ENCODE measurements at places on chromosomes 5 and 9.

DNA sequence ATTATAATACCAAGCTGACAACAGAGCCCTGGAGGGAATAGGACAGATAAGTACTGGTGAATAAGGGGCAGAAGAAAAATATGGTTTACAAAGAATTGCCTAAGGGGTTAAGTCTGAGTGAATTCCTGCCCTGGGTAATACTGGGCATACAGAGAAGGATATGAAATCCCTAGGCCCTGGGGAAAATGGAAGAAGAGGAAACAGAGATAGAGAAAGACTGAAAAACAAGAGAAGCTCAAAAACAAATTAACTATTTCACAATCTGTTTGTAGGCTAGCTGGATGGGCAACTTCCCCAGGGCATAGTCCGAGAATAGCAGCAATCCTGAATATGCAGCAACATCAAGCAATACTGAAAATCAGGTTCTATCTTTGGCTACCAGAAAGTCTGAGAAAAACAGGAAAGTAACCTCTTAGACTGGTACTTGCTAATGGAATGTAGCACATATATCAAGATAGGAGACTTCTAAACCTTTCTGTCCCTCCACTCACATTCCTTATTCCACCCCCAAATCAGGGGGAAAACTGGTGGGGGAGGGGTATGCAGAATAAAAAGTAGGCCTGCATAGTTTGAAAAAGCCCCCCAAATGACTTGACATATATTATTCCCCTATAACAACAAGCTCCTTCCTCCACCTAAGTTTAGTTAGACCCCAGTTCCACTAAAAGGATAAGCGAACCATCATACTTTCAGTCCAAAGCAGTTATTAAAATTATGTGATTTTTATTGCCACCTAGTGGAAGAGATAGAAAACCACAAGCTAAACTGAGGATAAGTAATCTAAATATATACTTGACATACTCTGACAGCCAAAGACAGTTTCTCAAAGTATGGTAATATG, 20.6 kb downstream of the SLC38A9 start:
- DNase-seq = peak; percentile 51

DNA sequence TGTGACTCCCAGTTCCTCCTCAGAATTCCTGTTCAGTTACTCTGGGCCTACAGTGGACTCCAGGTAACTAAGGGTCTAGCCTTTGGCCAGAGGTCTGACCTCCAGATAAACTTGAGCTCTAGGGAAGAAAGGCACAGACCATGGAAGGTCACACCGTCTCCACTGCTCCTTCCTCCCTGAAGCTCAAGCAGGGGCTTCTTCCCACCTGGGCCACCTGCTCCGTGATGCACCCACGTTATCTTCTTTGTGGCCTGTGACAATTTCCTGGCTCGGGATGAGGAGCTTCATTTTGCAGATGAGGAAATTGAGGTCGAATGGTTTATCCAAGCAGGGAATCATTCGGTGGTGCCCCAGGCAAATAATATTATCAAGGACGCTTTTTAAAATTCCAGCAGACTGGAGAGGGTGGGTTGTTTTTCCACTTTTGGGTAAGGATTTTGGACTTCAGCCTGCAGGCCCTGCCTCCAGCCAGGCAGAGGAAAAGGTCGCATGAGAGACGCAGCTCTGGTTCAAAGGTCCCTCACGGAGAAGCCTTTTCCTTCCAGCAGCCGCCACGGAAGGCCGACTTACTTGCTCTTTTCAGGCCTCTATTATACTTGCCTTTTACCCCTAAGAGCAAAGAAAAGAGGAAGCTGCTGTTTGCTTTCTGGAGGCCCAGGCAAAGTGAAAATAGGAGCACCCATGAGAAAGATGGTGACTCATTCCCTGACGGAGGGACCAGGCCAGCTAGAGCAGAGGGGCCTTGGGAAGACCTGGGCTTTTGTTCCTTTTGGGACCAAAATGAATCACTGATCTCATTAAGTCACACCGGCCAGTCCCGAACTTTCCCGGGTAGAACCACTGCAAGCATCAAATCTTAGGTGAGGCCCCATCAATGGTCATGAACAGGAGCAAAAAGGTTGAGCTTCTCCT, 22.8 kb upstream of the DUSP1 start:
- no peak for DNase-seq

GRCh38 chr5:145062280-145063062, 772.7 kb downstream of the PRELID2 start:
- DNase-seq = no peak

GRCh38 chr5:72151169-72151568, 43.9 kb downstream of the MAP1B start:
- DNase-seq = no peak

DNA sequence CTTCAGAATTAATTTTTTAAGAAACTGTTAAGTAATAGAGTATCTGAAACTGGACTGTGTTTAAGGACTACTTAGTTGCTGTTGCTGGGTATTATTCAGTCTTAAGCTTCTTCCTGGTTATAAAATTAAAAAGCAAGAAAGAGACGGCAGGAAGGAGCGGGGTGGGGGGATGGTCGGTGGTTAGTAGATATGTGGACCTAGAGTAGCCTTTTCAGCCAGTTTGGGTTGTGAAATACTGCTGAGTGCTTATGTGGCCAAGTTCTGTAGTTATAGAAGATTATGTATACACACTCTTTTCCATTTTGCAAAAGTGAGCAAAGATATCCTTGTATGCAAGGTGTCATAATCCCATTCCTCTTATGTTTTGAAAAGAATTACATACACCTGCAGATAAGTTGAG, 28.5 kb downstream of the TRIO start:
- no peak for DNase-seq

DNA sequence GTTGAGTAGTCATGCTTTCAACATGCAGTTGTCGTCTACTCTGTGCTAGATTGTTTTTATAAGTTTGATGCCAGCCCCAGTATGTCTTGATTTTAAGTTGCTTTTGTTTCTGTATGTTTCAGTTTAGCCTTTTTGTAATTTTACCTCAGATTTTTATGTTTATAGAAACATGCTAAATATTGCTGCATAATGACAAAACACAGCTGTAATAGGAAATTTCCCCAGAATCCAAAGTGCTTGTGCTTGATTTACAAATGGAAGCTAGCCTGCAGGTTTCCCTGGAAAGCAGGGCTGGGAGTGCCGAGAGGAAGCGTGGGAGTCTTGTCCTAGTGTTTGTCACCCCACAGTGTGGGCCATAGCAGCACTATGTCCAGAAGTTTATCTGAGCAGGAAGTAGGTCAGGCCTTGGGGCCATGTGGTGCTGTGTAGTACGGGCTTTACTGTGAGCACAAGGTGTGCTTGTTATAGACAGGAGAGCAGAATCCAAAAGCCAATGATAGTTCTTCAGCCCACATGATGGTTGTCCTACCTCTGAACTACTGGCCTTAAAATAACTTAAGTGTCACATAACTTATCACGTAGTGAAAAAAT, 100.0 kb upstream of the NREP start:
- DNase-seq = no peak

DNA sequence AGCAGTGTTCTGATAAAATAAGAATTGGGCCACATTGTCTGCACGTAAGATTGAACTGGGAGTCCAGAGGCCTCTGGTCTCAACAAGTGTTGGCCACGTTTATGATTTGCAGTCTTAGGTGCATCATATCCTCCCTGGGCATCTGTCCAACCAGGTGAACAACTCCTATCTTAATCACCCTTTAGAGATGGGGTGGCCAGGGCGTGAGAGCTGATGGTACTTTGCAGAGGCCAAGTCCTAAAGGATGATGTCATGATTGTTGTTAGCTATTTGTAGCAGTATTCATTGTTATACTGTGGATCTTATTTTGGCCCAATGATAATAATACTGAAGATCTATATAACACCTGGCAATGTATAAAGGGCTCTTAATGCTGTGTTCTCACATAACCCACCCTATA, 73.2 kb upstream of the RARS1 start:
- DNase-seq = no peak

- no peak for DNase-seq
These were observed 185.9 kb downstream of the SYK start for GRCh38 chr9:90987566-90987965.

- DNase-seq = no peak
These were observed 95.4 kb upstream of the DAB2 start for GRCh38 chr5:39520232-39520572.

GRCh38 chr5:78506261-78507024, 142.1 kb downstream of the LHFPL2 start:
- no peak for DNase-seq

DNA sequence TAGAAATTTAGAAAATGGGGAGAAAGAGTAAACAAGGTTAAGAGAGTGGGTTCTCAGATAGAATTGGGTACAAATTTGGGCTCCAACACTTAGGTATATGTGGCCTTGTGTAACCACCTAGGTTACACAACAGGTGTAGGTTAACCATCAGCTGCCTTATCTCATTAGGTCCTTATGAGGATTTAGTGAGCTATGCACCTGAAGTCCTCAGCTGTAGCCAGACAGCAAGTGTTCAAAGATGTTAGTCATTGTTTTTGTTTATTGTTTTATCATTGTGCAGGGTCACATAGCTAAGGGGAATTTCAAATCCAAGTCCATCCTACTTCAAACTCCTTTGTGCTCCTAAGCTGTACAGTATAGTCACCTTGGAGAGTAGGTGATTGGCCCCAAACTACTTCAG, 970 bp upstream of the TRIM32 start:
- DNase-seq = no peak

- DNase-seq = no peak
These were observed 15.5 kb downstream of the IRX4 start for GRCh38 chr5:1867114-1867814.

- DNase-seq = no peak
These were observed 29.0 kb upstream of the PRR16 start for GRCh38 chr5:120435129-120435528.

- DNase-seq = no peak
These were observed 197.8 kb downstream of the AUH start for GRCh38 chr9:91163773-91164471.

DNA sequence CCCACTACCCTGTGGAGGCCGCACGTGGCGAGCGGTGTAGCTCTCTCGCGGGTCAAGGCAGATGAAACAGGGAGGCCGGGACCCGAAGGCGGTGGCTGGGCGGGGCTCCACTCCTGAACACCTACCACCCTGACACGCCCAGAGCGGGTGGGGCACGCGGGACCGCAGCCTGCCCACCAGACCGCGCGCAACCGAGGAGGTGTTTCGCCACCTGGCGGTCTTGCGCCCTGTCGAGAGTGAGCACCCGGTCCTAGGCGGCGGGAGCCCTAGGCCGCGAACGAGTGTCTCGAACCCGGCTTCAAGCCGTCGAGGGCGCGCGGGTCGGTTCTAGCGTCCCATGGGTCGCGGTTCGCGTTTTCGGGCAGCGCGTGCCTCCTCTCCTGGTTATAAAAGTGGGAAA, 2.2 kb upstream of the EXOSC3 start:
- DNase-seq = no peak

DNA sequence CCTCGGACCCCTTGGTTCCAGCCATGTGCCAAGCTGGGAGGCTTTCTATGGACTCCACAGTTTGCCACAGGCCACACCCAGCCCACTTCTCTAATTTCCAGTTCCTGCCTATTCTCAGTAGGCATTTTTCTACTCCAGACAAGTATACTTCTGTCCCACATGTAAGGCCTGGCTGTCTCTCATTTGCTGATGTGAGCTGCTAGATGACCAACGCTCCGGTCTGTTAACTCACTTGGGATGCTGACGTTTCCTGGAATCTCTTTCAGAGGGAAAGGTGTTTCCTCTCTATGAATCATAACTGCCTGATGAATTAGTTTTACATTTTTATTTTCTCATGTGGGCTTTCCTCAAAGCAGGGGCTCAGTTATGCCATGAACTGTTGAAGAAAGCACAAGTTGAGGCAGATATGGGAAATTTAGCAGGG, 36.3 kb downstream of the ERGIC1 start:
- no peak for DNase-seq

DNA sequence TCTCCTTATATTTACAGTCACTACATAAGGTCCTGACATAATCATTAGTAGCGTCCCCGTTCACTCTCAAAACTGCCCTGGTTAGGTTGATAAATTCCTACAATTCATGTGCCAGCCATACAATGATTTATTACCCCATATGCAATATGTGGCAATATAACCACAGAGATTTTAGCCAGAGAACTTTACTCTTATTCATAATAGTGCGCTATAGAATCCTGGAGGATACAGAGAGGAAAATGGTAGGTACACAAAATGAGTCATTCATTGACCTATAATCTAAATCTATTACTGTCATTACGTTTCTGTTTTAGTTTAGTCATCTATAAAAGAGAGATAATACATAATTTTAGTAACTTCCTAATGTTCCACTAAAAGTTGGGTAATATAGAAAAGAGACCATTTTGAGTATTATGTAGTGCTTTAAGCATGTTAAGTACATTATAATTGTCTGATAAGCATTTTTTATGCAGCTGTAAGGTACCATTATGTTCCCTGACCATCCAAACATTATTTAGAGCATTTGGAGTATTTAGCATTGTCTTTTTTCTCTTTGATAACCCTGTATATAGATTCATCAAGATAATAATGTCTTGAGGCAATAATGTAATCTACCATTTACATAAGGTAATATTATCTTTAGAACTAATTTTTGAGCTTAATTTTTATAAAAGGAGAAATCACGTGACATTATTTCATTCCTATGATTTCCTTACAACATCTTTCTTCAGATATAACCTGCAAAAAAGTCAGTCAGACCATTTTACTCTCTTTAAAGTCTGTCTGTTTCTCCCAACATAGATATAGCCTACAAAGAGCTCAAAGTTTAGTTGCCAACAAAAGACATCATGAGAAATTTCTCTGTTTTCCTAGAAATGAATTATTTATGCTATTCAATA, 655.5 kb upstream of the ZNF608 start:
- no peak for DNase-seq

GRCh38 chr5:55923865-55924500, 70.8 kb downstream of the IL6ST start:
- no peak for DNase-seq

DNA sequence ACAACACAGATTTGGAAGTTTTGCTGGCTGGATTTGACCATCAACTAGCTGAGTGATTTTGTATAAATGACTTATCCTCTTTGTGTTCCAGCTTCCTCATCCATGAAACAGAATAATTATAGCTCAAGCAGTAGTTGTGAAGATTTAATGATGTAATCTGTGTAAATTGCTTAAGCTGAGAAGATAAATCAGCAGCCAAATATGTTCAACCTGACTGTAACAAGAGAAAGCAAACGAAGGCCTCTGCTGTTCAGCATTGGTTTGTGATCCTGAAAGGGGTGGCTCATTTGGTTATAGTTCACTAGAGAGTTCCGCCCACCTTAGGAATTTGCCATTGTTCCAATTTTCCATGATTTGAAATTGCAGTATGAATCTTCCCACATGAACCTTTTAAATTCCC, 75.7 kb upstream of the CCDC112 start:
- DNase-seq = no peak

- no peak for DNase-seq
These were observed 366.5 kb downstream of the IRX1 start for GRCh38 chr5:3962113-3962512.

- DNase-seq = peak; percentile 50
These were observed 4.6 kb upstream of the UGCG start for GRCh38 chr9:111891910-111892499.

GRCh38 chr5:161720460-161720859, 34.9 kb downstream of the GABRA6 start:
- no peak for DNase-seq

- no peak for DNase-seq
These were observed 31.2 kb downstream of the BNIP1 start for GRCh38 chr5:173175523-173175922.

All from CD4-positive, alpha-beta T cell treated with Interleukin-17A for 1 hour (primary cell).